Activated CD8-positive, alpha-beta memory T cell treated with anti-CD3 and anti-CD28 coated beads, Interleukin-2, amount 10 ng/mL, durations not matched to agents 7 days and 5 days (primary cell): ENCODE measurements at places on chromosomes 12 and 14.
A peak's percentile ranks its signal among the peaks of the same experiment; 100 is the strongest.

- DNase-seq = no peak
These were observed 17.1 kb upstream of the TSPAN11 start for GRCh38 chr12:30909349-30910037.

DNA sequence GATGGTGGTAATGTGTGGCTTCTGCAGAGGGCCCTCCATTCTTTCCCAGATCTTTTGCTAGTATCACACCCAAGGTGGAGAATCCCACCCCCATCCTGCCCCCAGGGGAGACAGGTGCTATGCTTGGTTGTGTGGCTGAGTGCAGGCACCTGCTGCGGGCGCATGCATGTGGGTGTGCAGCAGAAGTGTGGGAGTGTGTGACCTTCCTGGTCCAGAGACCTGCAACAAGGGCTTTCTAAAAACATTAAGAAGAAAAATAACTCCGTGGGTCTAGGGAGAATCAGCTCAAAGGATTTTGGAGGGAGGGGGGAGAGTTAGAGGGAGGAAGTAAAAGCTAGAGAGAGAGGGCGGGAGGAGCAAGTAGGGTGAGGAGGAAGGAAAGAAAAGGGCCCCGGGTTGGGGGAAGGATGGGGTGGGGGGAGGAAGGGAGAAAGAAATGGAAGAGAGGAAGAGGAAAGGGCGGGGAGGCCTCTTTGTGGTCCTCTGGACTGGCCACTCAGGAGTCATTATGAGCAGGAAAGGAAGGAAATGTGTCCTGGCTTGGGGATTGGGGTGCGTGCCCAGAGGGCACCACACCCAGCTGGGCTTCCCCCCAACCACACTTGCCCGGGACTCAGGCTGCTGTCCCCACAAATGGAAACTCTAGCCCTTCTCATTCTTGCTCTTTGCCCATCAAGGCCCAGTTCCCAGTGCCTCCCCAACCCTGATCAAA is 3.1 kb upstream of the FIGNL2 start:
- DNase-seq = no peak

DNA sequence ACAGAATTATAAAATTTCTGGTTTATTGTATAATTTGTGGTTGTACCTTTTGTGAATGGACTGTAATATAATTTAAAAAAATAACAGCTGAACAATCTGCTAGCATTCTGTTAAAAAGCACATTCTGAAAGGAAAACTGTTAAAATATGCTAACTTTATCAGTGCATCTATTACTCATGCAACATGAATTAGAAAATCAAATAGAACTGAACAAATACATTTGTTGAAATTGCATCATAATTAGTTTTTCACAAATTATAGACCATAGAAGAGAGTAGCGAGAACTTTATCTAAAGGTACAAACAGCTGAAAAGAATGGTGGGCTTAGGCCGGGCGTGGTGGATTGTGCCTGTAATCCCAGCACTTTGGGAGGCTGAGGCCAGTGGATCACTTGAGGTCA is 33.0 kb downstream of the PTPN21 start:
- DNase-seq = no peak

- DNase-seq = no peak
These were observed 56.2 kb downstream of the DUSP16 start for GRCh38 chr12:12506496-12506890.

DNA sequence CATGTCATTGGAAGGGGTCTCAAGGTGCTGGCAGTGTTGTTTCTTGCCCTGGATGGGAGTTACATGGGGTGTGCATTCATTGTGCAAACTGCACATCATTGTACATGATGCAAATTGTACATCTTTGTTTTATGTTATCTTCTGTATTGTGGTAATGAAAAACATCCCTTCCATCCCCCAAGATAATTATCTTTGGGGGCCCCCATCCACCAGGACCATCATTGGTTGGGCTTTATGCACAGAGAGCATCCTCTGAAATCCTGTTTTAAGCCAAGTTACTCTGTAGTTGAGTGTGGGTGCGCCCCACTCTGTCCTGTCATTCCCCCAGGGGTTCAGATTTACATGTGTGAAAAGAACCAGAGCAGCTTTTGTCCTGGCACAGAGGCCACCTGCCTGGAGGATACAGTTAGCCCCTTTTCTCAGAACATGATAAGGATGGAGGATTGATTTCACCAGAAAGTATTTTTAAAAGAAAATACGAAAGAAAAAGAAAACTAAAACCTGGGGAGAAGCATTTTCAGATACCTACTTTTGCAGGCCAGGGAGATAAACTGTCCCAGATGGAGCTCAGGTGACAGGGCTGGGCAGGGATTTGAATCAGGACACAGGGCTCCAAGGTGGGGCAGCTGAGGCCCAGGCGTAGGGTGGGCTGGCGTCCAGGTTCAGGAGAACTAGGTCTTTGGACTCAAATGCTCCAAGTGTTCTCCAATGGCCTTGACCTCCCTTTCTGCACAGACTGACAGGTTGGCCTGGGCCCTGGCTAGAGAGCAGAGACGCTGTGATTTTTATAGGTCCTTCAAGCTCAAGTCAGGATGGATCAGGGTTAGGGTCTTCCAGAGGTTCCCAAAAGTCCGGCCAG is 17.2 kb downstream of the WSCD2 start:
- no peak for DNase-seq

- DNase-seq = no peak
These were observed 1247.4 kb downstream of the LRFN5 start for GRCh38 chr14:42854061-42854460.

DNA sequence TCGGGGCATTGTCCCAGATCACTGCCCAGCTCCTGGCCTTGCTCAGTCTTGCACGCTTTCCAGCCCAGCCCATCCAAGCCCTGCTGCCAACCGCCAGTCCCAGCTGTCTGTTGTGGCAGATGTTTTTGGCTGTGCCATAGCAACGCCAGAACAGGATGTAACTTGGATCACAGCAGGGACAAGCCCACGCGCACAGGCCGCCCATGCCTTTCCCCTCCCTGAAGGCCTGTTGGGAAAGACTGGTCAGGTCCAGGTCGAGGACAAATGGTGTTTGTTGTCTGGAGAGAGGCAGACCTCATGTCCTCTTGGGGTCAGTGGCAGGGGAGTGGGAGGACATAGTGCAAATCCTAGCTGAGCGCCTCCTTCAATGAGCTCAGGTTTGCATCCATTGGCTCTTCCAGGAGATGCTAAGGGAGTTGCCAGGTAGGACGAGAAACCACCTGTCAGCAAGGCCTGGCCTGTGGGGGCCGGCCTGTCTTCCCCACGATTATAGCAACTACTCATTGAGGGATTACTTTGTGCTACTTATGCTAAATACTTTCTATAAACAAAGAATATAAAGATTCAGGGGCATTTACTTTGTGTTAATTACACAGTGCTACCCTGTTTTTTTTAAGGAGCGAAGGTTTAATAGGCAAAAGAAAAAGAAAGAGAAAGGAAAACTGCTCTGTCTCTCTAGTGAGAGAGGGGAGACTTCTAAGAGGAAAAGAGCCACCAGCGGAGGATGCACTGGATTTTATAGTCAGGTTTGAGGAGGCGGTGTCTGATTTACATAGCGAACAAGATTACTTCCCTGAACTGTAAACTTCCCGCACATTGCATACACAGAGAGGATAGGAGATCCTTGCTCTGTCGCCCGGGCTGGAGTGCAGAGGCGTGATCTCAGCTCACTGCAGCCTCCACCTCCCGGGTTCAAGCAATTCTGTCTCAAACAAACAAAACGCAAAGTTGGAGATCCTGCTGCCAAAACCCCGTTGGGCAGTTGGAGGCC is 42.8 kb upstream of the CORO1C start:
- DNase-seq = no peak

- DNase-seq = no peak
These were observed 15.3 kb downstream of the TCHP start for GRCh38 chr12:109915171-109916040.

DNA sequence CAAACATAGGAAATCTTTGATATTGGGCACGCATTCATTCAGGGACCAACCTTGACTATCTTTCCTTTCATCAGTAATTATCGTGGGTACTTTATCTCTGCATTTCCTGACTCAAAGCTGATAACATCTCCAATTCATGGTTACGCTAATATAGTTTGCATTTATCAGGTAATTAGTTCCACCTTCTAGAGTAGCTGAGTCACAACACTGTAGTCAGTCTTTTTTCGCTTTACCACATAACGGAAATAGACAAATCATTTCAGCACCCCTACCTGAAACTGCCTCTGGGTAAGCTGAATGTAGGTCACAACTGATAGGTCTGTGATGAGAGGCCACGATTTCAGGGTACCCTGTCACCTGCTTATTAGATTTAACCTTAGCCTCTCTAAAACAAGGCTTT is 36.7 kb upstream of the IL22 start:
- DNase-seq = peak; percentile 73

DNA sequence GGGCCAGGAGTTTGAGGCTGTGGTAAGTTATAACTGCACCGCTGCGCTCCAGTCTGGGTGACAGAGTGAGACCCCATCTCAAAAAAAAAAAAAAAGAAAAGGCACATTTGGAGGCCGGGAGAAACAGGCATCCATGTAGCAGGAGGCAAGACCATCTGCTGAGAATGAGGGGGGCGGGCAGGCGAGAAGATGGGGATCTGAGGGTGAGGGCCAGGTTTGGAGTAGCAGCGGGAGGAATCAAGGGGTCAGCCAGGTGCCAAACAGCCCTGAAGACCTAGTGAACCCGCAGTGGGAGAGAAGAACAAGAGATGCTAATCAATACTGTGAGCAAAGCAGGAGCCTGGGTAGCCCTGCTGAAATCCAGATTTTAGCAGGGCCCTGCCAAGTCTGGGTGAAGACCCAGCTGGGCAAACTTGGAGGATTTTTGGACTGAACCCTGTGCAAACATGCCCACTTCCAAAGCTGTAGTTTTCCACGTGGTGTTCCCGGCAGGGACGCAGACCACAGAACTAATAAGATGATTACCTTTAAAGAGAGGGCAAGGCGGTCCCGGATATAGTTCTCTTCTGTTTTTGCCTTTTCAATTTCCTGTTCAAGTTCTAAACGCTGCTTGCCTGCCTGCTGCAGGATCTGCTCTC is 61.0 kb downstream of the NIN start:
- no peak for DNase-seq
